Posterior vena cava (tissue), 2 donors: ENCODE measurements at places on chromosomes 7 and 10. TPM values are rescaled to one million over a fixed set of nuclear protein-coding genes. Genes with fewer than 3 reads are reported as not detected.

DNA sequence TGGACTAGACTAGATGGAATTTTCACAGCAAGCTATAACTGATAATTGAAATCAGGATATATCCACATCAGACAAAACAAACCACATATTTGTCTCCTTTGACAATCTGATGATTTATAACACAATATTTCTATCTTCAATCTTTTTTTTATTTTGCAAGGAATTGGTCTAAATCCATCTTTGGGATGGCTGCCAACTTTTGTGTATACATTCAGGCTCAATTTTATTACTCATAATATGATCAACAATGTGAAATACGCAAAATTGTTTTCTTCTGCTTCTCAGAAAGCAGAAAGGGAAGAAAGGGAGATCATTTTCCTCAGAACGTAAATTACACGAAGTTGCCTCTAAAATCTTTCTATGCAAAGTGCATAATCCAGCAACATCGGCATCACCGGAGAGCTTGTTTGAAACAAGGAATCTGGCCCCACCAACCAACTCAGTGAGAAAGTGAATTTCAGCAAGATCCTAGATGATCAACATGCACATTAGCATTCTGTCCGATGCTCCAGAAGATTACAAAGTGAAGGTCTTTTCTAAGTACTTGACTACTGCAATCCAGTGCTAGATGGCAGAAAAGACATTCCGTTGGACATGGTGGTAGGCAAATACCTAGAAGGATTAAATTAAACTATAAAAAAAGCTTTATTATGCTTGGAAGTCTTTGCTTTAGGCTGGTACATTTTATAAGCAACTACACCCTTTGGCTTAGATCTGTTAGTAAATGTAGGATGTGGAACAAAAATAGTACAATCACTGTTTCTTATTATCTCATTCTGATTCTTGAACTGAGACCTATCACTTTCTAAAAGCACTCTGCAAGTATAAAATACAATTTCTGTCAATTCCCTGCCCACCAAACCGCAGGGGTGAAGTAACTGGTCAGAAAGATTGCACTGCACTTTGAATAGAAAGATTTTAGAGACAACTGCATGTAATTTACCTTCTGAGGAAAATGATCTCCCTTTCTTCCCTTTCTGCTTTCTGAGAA, 126.4 kb upstream of the RSU1 start:
- DNase-seq = no peak

RAPGEF5 gene
- 61.5 TPM for total RNA-seq

- no peak for DNase-seq
Measured at GRCh38 chr10:119090968-119091367, 10.4 kb upstream of the EIF3A start.

- no peak for DNase-seq
Measured at GRCh38 chr7:17774248-17774647, 166.0 kb downstream of the SNX13 start.

GRCh38 chr7:14717816-14718215, 184.7 kb downstream of the DGKB start:
- no peak for DNase-seq
